ENCODE measurements at places on chromosomes 7 and 10. TPM values are rescaled to one million over a fixed set of nuclear protein-coding genes. Genes with fewer than 3 reads are reported as not detected.

The LRGUK gene
- total RNA-seq, result 11.3 TPM

The PTPRE gene
- total RNA-seq, result 25.7 TPM

The MYOF gene
- 2.5 TPM for total RNA-seq

The OR2A7 gene
- total RNA-seq, result 0.94 TPM

The RAB18 gene
- 96.1 TPM for total RNA-seq

The PITX3 gene
- not detected for total RNA-seq

The ANKRD22 gene
- total RNA-seq, result not detected

The WIPF3 gene
- total RNA-seq, result 10.6 TPM

The SLC13A1 gene
- not detected for total RNA-seq

The VSTM4 gene
- total RNA-seq, result 2.2 TPM

The PDK4 gene
- 4.4 TPM for total RNA-seq

The SH2D4B gene
- 1.6 TPM for total RNA-seq

The CYP2C18 gene
- not detected for total RNA-seq
